Ureter (tissue), 1 donor: ENCODE measurements at places on chromosomes 3 and 15. TPM values are rescaled to one million over a fixed set of nuclear protein-coding genes. Genes with fewer than 3 reads are reported as not detected.
A peak's percentile ranks its signal among the peaks of the same experiment; 100 is the strongest.

Gene GMPS
- 49.4 TPM for total RNA-seq

Gene GPR149
- total RNA-seq: not detected

Gene MCF2L2
- total RNA-seq: 3.0 TPM

Gene MESP2
- not detected for total RNA-seq

Gene CA12
- total RNA-seq: 114 TPM

Gene IL12A
- total RNA-seq: 1.1 TPM

Gene TMF1
- total RNA-seq: 39.1 TPM

DNA sequence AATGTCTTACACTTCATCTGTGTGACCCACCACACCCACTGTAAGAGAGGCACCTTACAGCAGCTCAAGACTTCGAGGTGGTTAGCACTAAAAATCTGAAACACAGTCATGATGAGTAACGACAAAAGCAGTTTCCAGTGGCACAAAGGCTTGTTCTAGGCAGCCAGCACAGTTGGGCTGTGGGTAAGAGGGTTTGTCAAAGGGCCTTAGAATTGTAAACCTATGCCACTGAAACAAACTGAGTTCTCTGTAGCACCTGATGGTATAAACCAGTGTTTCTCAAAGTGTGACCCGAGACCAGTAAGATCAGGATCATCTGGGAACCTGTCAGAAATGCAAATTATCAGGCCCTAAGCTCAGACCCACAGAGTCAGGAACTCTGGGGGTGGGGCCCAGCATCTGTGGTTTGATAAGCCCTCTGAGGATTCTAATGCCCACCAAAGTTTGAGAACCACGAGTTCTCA lies 36.5 kb downstream of the DAPK2 start:
- no peak for DNase-seq

GRCh38 chr3:158434412-158435038 lies 136.5 kb upstream of the MLF1 start:
- DNase-seq: peak; percentile 60

DNA sequence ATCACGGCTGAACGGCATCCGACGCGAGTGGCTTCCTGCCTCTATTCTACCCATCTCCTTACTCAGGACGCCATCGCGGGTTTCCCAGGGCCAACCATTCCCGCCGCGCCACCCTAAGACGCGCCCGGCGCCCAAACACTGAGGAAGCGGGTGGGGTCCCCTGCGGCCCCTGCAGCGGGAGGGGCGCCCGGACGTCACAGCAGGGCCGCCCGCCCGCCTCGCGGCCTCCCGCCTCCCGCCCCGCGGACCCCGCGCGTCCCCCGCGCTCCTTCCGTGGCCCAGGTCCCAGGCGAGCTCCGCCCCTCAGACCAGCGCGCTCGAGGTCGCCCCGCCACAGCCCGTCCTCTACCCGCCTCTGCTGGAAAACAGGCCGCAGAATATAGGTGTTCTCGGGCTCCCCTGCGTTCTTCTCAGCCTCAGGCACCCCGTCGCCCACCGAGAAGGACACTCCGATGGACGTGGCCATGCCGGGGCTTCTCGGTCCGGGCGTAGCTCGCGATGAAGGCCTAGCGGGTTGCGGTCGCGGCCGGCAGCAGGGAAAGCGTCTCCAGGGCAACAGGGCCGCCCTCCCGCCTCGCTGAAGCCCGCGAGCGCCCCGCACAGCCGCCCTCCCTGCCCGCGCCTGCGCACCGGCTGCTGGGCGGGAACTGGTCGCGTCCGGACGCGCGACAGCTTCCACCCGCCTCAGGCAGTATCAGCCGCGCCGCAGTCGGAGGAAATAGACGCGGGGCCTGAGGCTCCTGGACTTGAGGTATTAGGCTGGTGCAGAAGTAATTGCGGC lies at the start of gene DYNLT2B:
TSS of gene DYNLT2B (minus strand) at position 554 of the 781 bp plus-strand sequence. CDS start at position 466, 88 bp downstream.
- DNase-seq: peak; percentile 87

DNA sequence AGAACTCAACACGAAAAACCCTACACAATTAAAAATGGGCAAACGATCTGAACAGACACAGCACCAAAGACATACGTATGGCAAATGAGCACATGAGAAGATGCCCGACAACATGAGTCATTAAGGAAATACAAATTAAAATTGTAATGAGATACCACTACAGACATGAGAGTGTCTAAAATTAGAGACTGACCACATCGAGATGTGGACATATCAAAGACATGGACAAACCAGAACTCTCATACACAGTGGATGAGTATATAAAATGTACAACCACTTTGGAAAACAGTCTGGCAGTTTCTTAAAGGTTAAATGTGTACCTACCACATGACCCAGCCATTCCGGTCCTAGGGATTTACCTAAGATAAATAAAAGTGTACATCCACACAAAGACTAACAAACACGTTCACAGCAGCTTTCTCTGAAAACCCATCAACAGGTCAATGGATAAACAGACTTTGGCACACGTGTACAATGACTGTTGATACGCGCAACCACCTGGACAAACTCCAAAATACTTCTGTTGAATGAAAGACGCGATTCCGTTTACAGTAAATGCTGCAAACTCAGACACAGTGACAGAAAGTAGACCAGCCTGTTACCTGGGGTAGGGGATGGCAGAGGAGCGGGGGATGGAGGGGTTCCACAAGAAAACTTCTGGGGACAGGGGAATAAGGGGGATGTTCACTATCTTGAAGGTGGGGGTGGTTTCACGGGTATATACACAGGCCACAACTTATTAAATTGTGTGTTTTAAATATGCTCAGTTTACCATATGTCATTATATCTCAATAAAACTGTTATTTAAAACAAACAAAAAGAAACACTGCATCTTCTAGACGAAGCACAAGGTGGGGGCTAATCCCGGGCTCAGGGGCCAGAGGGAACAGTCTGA lies 2.1 kb downstream of the TNK2 start:
- no peak for DNase-seq

- no peak for DNase-seq
Measured at GRCh38 chr3:63960048-63960711, 48.0 kb upstream of the SCAANT1 start.

GRCh38 chr15:66004618-66005262 lies 135.4 kb downstream of the RAB11A start:
- DNase-seq: no peak

- DNase-seq: no peak
Measured at GRCh38 chr3:154193000-154193615, 71.9 kb downstream of the ARHGEF26 start.

GRCh38 chr3:184261270-184261853 lies at the start of gene CAMK2N2:
Gene CAMK2N2 (minus strand): TSS chr3:184261553. CDS start chr3:184261285, 268 bp downstream.
- no peak for DNase-seq

- DNase-seq: no peak
Measured at GRCh38 chr3:181455276-181455675, 256.4 kb upstream of the SOX2 start.

GRCh38 chr3:179172546-179172945 lies 24.4 kb downstream of the PIK3CA start:
- DNase-seq: no peak

DNA sequence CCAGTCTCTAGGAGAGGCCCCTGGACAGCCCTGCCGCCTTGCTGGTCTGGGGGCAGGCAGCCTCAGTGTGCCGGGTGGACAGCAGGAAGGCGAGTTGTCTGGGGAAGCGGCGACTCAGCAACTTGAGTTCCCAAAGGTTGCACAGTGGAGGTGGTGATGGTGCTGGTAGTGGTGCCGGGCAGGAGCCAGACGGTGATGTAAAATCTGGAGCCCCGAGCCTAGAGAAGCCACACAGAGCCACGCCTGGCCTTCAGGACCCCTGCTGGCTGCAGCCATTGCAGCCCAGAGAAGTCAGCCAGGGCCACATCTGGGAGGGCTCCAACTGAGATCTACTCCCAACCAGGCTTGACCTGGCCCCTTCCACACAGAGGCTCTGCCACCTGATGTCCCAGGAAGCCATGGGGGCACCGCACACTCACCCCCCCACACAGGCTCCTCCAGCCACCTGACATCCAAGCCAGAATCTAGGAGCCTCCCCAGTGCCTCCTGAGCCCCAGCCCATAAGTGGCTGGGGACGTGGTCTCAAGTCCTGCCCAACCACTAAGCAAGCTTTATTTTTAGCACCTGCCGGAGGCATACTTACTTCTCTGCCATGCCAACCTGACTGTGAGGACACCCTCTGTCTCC lies 8.8 kb downstream of the C3orf22 start:
- peak; percentile 17 for DNase-seq

GRCh38 chr3:121895121-121895520 lies 920 bp downstream of the SLC15A2 start:
- DNase-seq: no peak

DNA sequence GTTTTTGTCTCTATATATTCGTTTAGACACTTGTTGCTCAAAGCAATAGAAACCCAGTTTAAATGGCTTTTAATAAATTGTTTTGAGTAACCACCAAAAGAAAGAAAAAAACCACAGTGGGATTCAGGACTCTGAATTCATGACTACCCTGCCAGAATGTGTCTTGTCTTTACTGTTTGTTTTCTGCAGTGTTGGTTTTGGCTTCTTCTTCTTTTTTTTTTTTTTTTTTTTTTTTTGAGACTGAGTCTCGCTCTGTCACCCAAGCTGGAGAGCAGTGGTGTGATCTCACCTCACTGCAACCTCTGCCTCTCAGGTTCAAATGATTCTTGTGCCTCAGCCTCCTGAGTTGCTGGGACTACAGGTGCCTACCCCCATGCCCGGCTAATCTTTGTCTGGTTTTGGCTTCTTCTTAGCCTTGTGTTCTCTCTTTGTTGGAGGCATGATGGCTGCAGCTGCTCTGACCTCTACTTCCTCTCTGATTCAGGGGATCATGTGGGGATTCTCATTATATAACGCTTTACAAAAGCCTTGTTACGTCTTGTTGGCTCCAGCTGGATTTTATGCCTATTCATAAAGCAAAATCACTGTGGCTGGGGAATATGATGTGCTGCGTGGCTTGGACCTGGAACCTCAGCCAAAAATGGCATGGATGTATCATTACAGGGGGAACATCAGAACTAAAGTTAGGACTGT lies 54.0 kb downstream of the PLS1 start:
- DNase-seq: no peak

DNA sequence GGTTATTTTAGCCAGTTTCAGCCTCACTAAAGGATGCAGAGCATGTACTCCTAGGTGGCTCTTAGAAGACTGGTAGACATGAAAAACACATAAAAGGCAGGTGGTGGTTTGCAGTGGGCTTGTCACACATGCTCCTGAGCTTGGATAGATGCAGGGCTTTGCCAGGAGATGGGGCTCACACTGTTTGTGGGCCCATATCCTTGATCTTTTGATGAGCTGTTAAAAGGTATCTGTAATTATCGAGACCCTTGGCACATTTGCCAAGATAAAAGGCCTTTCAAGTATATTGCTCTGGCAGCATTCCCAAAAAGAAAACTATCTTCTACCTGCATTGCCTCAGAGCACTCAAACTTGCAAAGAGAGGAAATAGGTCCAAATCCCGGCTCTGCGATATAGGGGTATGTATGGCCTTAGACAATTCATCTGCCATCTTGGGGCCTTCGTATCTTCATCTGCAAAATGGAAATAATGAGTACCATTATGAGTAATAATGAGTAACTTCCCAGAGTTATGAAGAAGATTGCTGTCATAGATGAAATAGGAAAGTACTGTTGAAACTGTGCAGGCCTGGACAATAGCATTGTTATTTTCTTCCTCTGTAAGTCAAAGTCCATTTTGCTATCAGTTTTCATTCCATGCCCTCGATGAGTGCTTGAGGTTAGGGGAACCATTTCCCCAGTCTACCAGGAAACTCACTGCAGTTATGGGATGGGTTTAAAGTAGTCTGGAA lies 172.7 kb downstream of the SYNPR start:
- no peak for DNase-seq

DNA sequence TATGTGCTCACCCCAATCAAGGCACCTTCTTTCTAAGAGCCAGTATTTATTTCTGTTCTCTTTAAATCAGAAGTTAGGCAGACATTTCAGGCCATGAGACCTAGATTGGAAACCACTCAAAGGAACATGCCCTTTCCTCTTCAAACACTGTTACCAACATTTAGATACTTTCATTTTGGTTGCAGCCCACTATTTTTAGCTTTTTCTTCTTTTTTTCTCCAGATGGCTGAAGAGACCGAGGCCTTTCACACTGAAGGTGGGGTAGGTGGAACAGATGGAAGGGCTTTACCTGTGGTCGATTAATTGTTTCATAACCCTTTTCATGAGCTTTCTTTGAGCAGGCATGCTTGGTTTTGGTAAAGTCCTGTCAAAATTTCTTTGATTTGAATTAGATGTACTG lies 10.9 kb upstream of the LZTFL1 start:
- no peak for DNase-seq

DNA sequence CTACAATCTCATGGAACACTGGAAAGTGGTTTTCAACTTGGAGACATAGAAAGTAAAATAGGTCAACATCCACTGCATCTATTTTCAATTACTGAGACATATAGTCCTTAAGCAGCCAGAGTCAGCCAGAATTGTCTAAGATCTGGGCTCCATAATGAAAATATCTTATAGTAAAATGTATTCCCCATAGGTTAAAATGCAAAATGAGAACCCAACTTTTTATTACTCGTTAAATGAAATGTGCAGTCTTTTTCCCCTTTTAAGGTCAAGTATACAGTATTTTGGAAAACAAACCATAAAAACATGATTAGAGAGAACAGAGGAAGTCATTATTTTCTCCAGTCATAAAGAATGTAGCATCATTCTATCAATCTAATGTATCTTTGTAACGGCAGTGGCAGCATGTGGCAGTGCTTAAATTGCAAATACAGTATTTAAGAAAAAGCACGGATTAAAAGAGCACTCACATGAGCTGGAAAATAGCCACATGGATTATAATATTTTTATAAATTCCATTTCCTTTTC lies 64.4 kb upstream of the CPB1 start:
- DNase-seq: no peak

DNA sequence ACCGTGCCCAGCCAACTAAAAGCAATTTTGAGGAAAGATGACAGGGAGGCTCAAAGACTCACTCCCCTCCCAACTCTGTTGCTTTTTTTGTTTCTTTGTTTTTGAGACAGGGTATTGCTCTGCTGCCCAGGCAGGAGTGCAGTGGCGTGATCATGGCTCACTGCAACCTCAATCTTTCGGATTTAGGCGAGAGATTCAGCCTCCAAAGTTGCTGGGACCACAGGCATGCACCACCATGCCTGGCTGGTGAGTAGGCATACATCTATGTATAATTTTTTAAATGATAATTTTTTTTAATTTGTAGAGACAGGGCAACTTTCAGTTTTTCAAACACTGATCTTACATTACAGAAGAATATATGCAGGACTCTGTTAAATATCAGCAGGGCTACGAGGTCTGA lies 15.8 kb upstream of the THUMPD3 start:
- DNase-seq: no peak

DNA sequence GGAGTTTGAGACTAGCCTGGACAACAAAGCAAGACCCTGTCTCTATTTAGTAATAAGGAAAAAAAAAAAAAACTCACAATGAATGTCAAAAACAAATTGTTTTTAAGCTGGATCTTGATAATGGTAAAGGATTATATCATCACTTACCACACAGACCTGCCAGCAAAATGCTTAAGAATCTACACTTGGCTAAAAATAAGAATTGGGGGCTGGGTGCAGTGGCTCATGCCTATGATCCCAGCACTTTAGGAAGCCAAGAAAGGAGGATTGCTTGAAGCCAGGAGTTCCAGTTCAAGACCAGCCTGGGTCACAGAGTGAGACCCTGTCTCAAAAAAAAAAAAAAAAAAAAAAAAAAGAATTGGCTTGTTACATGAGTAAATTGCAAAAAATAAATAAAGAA lies 31.0 kb downstream of the ACAP2 start:
- DNase-seq: no peak

GRCh38 chr3:49940667-49941249 lies 808 bp downstream of the RBM6 start:
- DNase-seq: no peak

GRCh38 chr15:74127255-74127953 lies 3.0 kb upstream of the ISLR2 start:
- DNase-seq: peak; percentile 89

GRCh38 chr15:66846811-66847210 lies 144.8 kb downstream of the SMAD6 start:
- no peak for DNase-seq
